Stimulated activated CD4-positive, alpha-beta T cell treated with anti-CD3 and anti-CD28 coated beads, Interleukin-15, amount 100 ng/mL, for 1 hour (primary cell): ENCODE measurements at places on chromosomes 1 and 21.

- no peak for DNase-seq
Measured at GRCh38 chr21:29477941-29478340, 179.2 kb downstream of the BACH1 start.

GRCh38 chr1:118334506-118334905 lies 149.5 kb upstream of the SPAG17 start:
- DNase-seq: no peak

DNA sequence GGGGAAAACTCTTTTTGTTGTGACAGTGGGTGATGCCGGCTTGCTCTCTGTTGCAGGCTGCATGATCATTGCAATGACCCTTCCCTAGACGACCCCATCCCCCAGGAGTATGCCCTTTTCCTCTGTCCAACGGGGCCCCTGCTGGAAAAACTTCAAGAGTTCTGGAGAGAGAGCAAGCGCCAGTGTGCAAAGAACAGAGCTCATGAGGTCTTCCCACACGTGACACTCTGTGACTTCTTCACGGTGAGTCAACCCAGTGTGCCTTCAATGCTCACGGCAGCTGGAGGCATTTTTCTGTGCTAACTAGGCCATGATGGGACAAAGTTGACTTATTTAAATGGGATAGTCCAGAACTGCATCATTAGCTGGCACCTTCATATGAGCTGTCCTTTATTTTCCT lies 5.7 kb downstream of the UBASH3A start:
- DNase-seq: no peak

- DNase-seq: no peak
Measured at GRCh38 chr1:203037509-203038190, 11.4 kb downstream of the PPFIA4 start.

GRCh38 chr1:117231748-117232373 lies 21.1 kb upstream of the VTCN1 start:
- DNase-seq: no peak

GRCh38 chr21:42460391-42461184 lies 35.4 kb downstream of the RSPH1 start:
- DNase-seq: no peak

- DNase-seq: no peak
Measured at GRCh38 chr1:215877452-215877951, 310.4 kb downstream of the KCTD3 start.

DNA sequence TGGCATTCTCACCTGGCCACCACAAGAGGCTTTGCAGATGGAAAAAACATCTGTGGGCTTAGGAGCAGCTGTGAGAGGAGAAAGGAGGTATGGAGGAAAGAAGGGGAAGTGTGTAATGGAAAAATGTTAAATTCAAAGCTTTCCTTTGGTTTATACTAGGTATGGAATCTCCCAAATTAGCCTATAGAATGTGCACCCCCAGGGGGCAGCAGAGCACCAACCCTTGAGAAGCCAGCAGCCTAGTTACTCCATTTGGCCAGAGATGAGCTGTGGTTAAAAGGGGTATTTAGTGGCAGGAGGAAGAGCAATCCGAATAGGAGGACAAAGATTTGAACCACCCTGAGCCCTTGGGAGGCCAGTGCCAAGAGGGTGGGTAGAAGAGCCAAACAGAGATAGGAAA lies 97.5 kb upstream of the CTTNBP2NL start:
- DNase-seq: no peak

DNA sequence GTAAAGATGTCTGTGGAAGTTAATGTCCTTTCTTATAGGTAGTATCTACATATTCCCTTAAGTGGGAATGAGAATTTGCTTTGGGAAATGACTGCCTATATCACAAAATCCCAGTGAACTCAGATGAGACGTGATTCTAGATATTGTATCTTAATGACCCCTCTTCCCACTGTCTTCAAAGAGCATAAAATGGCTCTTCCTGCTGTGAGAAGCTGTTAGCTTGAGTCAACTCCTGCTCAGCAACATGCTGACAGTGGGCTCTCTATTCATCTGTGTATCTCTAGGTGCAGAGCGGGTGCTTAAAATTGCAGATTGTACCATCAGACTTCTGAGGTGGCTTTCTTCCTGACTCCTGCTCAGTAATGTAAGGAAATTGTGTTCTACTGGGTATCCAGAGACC lies 100.6 kb downstream of the SPAG17 start:
- DNase-seq: no peak

DNA sequence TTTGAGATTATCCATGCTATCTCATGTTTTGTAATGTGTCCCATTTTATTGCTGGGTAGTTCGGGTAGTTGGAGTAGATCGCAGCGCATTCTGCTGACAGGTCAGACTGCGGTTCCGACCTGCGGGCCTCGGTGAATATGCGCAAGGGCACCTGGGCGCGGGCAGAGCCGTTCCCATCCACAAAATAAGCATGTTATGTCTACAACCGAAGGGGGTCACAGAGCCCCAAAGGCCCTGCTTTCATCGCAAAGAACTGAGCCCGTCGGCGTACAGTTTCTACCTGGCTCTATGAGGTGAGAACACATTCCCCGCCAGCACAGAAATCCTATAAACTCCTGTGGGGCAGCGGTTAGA lies 88.4 kb downstream of the PRKAB2 start:
- no peak for DNase-seq

- no peak for DNase-seq
Measured at GRCh38 chr1:205472737-205473441, 17.0 kb upstream of the BLACAT1 start.

GRCh38 chr1:246805135-246805716 lies 81.0 kb downstream of the SCCPDH start:
- no peak for DNase-seq

- DNase-seq: no peak
Measured at GRCh38 chr1:115669002-115669673, 27.4 kb downstream of the VANGL1 start.

DNA sequence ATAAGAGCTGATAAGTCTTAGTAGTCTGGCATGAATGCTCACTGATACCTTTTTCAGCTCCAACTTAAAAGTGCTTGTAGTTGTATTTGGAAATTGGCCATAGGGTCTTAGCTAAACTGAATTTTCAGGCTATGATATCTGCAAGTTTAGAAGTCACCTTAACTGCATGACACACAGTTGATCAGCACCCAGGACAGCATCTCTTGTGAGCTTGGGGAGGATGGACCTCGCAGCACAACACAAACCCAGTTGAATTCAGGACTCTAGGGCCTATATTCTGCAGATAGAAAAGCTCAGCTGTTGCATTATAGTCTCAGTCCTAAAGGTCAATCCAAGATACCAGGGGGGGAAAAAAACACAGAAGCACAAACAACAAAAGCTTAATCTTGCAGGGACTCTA lies 394.3 kb downstream of the KCNH1 start:
- no peak for DNase-seq

DNA sequence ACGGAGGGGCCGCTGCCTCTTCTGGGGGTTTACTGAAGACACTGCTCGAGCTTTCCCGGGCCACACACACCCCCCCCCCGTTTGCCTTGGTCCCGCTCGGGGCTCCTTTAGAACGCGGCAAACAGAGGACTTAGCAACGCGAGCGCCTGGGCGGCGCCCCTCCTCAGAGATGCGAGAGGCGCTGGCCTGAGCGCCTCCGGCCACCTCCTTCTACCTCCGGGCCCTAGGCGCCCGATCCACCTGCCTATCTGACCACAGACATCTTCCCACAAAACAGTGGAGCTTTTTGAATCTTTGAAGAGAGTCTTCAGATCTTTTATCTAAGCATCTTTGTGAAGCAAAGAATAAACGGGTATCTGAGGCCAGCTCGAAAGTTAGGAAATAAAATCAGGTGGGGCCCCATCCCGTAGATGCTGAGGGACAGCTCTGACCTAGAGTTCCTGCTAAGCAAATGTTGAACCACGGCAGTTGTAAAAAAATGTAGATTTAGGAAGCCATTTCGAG lies 436 bp upstream of the TTLL7 start:
- DNase-seq: no peak

- no peak for DNase-seq
Measured at GRCh38 chr21:20856926-20857325, 141.3 kb upstream of the NCAM2 start.

- DNase-seq: no peak
Measured at GRCh38 chr1:40032240-40032891, 8.2 kb upstream of the CAP1 start.

DNA sequence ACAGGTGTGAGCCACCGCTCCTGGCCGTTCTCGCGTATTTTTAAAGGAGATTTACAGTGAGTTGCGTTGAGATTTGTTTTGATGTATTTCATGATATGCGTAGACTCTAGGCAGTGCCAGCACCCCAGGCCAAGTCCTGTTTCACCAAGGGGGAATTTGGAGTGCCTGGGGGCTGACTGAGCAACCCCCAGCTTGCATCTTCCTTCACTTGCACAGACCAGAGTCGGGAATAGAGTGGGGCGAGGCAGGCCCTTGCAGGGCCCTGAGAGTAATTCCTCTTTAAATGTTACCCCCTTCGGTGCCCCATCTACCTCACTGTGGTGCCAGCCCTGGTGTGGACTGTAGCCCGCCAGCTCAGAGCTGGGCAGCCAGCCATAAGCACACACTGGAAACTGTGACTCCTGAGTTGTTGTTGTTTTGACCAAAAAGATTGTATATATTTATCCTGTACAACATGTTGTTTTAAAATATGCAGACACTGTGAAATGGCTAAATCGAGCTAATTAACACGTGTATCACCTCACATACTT lies 269.5 kb downstream of the NPHP4 start:
- DNase-seq: no peak

DNA sequence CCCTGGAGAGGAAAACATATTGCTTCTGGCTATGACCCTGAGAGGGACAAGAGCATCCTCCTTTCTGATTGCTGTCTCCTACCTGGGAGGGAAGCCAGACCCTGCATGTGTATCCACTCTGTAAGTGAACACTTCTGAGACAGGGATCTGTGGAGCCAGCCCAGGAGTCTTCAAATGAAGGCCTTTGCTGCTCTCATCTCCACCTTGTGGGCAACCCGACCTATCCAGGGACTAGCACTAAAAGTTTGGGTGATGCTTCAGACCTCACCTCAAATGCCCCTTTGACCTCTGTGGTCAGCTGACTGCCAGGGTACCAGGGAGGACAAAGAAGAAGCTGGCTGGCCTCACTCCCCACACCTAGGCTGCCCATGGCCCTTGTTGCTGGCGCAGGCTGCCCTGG lies 64.7 kb downstream of the KCND3 start:
- no peak for DNase-seq

GRCh38 chr1:205189131-205189530 lies 22.4 kb downstream of the DSTYK start:
- no peak for DNase-seq

- DNase-seq: no peak
Measured at GRCh38 chr21:41641821-41642701, 124.8 kb downstream of the RIPK4 start.

DNA sequence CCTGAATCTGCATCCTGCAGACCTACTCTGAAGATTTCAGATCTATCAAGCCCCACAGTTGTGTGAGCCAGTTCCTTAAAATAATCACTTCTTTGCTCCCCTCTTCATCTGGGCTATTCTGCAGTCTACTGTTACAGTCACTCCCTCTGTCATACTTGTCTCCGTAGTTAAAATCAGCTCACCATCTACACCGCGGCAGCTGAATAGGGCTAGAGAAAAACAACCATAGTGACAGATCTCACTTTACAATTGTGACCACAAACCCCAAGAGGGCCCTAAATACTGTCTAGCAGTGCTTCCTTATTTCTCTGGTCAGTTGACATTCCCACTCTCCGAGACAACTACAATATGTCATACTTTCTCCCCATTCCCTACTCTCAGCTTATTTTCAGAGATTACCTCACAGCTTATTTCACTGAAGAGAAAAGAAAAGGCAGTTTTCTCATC lies 12.9 kb downstream of the DESI2 start:
- no peak for DNase-seq

DNA sequence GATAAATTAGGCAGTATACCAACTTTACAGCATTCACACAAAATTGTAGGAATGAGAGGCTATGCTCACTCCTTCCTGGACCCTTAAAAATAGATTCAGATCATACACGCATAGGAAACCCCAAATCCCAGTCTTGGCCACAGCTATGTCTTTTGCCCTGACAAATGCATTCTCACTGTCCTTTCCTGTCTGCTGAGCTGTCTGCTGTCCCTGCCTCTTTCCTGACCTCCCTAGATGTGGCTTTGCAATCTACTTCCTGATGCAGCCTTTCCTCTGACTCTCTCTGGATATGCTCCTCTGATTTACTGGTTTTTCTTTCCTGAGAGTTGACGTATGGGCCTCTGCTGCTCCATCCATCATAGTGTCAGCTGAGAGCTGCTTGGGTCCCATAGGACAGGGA lies 59.8 kb upstream of the SLC35F3 start:
- DNase-seq: no peak

DNA sequence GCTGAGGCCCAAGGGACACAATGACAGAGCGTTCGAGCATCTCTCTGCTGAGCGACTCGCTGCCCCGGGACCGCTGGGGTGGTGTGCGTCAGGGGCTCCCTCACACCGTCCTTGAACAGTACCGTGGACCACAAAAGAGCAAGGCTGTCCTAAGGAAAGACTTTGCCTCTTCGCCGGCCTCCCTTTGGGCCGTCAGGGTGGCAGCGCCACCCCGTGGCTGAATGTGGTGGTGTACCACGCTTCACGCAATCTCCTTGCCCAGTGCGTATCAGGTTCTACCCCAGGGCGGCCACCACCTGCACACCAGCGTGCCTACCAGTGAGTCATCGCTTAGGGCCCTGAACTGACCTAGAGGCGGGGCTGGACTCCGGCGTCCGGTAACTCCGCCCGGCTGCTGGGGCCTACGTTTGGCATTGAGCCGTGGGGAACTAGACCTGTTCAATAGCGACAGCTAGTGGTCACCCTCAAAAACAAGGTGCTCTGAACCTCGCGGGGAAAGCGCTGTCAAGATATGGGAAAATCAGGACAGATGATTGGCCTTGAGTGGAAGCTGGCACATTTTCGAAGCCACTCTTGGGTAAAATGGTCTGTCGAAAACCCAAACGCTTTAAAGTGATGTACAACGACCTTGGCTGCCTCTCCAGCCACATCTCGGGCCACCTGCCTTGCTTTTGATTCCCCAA lies 8.1 kb upstream of the TRAF3IP3 start:
- peak; percentile 68 for DNase-seq

- no peak for DNase-seq
Measured at GRCh38 chr1:109807402-109807801, 43.7 kb upstream of the EPS8L3 start.

DNA sequence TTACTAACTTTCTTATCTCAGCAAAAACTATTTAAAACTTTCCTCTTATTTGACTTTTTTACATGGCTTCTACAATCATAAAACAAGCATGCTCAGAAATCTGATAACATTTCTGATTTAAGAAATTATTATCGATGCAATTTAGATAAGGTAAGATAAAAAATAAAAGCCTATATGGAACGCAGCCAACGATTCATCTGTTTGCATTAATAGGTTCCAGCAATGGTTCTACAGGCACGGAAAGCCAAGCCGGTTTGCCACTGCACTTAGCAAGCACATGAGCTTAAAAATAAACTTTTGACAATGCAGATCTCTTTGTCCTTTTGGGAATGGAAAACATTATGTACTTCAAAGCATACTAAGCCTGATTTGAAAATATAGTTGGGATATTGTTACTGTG lies 77.5 kb upstream of the KCNK2 start:
- DNase-seq: no peak
